Fibroblast of lung (primary cell): ENCODE measurements at places on chromosomes 5 and 9.

DNA sequence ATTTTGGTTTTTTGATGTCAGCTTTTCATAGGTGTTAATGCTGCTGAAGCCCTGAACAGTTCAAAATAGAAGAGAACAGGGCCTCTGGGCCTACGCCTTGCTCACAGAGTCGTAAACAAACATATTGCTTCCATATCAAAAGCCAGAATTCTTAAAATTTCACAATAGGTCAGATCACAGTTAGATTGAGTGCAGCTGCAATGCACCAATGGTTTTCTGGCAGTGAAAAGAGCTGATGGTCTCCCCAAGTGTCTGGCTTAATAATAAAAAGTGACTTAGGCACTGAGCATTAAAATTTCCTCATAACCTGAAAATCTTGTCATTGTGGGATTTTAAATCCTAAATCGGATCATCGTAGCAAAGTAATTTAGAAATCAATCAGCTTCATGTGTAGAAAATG is 493.0 kb downstream of the CAAP1 start:
- no peaks in the 10 kb centered on the region for H3K36me3 ChIP-seq
- no peak overlapping the region for H3K4me3 ChIP-seq
- H3K27ac ChIP-seq: no peak overlapping the region
- no peaks in the 10 kb centered on the region for H3K4me1 ChIP-seq

GRCh38 chr5:131279204-131279603 is 15.4 kb downstream of the CDC42SE2 start:
- H3K27ac ChIP-seq: no peak overlapping the region
- H3K36me3 ChIP-seq: no peaks in the 10 kb centered on the region
- H3K4me1 ChIP-seq: no peaks in the 10 kb centered on the region
- DNase-seq: no peak
- H3K27me3 ChIP-seq: no peaks in the 10 kb centered on the region

GRCh38 chr5:75465480-75465879 is 45.9 kb downstream of the CERT1 start:
- no peak overlapping the region for H3K27ac ChIP-seq
- no peaks in the 10 kb centered on the region for H3K4me1 ChIP-seq
- H3K27me3 ChIP-seq: no peaks in the 10 kb centered on the region
- no peak overlapping the region for H3K4me3 ChIP-seq
- no peaks in the 10 kb centered on the region for H3K36me3 ChIP-seq
- DNase-seq: peak; percentile 61

DNA sequence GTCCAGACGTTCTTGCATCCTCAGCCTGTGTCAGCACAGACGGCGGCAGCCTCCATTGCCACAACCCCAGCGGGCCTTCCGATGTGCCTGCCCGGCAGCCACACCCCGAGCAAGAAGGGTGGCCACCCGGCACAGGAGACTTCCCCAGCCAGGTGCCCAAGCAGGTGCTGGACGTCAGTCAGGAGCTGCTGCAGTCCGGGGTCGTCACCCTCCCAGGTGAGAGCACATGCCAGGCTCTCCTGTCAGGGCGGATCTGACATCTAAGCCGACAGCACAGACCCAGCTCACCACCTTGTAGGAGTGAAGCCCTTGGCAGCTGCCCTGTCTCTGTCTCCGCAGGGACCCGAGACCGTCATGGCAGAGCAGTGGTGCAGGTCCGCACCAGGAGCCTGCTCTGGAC is 48.3 kb upstream of the LRRC14B start:
- H3K4me3 ChIP-seq: no peak overlapping the region
- no peak overlapping the region for H3K27ac ChIP-seq
- H3K4me1 ChIP-seq: no peaks in the 10 kb centered on the region

DNA sequence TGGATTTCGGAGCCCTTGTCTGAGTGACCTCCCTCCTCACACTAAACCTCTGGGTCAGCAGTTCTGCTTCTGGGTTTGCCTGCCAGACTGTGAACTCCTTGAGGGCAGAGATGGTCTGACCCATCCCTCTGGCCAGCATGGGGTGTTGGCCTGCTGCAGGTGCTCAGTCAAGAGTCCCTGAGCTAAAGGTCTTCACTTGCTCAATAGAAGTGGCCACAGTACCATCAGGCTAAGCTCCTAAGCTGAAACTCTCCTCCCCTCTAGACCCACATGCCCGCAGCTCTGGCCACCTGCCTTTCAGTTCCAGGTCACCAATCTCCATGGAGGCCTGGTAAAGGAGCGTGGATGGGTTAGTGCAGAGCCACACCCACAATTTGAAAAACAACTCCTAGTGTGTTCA is 316.6 kb downstream of the SPOCK1 start:
- H3K27ac ChIP-seq: no peak overlapping the region
- H3K36me3 ChIP-seq: no peaks in the 10 kb centered on the region
- no peaks in the 10 kb centered on the region for H3K27me3 ChIP-seq
- no peak overlapping the region for H3K4me3 ChIP-seq
- DNase-seq: no peak
- H3K4me1 ChIP-seq: peaks cover 2% of the 10 kb centered on the region

DNA sequence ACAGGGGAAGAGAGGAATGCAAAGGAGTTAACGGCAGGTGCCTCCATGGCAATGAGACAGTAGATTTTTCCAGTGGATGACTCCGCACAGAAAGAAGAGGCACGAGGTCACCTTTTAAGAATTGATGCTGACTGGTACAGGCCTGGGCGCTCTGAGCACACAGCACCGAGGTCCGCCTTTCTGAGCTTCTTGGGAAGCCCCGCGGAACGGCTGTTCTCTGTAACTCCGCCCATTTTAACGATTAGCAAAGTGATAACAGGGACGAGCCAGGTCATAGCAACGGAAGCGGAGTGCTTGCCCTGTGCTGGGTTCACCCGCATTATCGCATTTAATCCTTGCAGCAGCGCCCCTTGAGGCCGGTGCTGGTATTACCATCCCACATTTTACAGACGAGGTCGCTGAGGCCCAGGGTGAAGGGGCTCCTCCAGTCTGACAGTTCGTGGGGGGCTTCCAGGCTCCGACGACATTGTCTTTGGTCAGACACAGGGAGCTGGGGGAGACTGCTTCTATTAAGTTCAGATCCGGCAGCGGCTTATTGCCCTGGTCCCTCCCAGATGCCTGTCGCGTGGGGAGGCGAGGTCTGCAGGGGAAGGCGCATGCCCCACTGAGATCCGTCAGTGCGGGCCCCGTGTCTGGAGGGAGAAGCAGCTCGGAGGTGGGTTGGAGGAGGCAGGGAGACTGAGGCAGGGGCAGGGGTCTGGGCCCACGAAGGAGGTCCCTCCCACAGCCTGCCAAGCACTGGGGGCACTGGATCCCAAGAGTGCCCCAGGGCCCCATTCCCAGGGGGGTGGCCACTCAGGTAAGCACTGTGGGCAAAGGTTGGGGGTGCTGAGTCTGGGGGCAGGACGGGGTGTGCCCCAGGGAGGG is 22.3 kb upstream of the HMCN2 start:
- no peaks in the 10 kb centered on the region for H3K27me3 ChIP-seq
- no peaks in the 10 kb centered on the region for H3K36me3 ChIP-seq
- H3K4me3 ChIP-seq: no peak overlapping the region

GRCh38 chr5:132417010-132417439 is 47.5 kb downstream of the SLC22A5 start:
- H3K36me3 ChIP-seq: no peaks in the 10 kb centered on the region
- DNase-seq: no peak
- peaks cover 32% of the 10 kb centered on the region for H3K4me1 ChIP-seq

- no peaks in the 10 kb centered on the region for H3K36me3 ChIP-seq
- DNase-seq: peak; percentile 86
- H3K4me1 ChIP-seq: no peaks in the 10 kb centered on the region
- peak overlapping the region; percentile 20 for H3K4me3 ChIP-seq
Measured at GRCh38 chr9:126482361-126483044, 131.2 kb upstream of the LMX1B start.

DNA sequence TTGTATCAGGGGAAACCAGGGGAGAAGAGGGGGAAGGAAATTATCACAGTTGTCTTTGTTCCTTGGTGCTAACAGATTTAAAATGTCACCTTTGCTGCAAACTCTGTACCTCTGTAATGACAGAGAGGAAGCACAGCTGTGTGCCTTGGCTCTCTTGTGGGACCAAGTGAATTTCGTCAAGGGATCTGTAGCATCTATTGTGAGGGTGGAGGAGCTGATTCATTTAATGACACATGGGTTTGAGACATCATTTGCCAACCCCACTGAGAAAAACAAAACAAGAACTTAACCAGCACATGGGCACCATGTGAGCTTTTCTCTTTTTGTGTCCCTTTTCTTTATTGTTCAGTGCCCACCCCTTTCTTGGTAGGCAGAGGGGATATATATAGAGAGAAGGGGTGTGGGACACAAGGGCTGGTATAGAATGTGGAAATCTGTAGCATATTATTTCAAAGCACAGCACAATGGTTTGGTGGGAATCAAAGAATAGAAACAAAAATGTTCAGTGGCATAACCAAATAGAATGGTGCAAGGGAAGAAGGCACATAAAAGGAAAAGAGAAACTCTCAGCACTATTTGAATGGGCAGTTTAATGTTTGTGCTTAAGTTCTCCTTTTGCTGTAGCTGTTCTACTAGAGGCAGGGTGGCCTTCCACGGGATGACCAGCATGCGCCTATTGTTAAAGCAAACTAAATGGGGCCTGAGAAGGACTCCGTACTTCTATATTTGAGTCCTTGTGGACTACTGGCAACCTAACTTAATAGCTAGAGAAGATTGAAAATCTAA is 63.3 kb downstream of the LIX1 start:
- peak; percentile 21 for DNase-seq
- no peaks in the 10 kb centered on the region for H3K4me1 ChIP-seq
- H3K4me3 ChIP-seq: no peak overlapping the region
- no peak overlapping the region for H3K27ac ChIP-seq
- no peaks in the 10 kb centered on the region for H3K36me3 ChIP-seq
- peaks cover 2% of the 10 kb centered on the region for H3K27me3 ChIP-seq

DNA sequence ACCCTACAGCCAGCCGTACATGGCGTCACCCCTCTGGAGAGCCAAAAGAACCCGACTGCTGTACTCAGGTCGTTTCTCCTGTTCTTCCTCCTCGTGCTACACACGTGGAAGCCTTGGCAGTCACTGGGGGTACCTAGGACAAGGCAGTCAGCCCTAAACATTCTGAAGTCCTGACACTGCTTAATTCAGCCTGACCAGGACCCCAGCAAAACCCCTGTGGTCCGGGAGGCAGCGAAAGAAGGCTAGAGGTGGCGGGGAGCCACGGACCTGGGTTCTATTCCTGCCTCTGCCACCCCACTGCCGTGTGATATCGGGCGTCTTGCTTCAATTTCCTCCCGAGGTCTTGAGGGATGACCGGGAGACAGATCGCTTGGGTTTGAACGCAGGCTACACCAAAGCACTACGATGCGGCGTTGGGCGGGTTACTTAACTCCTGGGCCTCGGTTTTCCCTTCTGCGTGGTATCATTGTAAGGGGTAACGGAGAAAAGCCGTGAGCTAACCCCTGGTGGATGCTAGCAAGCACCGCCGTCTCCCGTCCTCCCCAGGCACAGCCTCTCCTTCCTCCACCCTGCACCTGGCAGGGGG is 429 bp upstream of the ARL10 start:
- peak overlapping the region; percentile 55 for H3K4me3 ChIP-seq
- peaks cover 2% of the 10 kb centered on the region for H3K4me1 ChIP-seq
- no peaks in the 10 kb centered on the region for H3K27me3 ChIP-seq

GRCh38 chr5:12896086-12896485 is 991.8 kb upstream of the CTNND2 start:
- H3K36me3 ChIP-seq: no peaks in the 10 kb centered on the region
- no peaks in the 10 kb centered on the region for H3K4me1 ChIP-seq
- no peak overlapping the region for H3K4me3 ChIP-seq

DNA sequence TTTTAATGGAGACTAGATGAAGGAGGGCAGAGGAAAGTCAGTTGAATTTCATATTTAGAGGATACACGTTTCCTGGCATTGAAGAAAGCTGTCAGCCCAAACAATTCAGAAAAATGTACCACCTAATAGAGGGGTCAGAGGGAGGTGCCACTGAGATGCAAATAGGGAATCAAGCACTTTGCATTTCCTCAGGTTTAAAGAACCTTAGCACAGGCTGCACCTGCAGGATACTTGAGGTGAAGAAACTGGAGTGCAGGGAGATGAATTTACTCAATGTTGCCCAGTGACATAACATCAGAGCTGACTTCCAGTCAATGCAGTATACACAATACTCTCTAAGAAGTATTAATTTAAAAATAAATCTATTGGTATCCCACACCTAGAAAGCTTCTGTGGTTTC is 67.0 kb upstream of the MAST4 start:
- no peaks in the 10 kb centered on the region for H3K36me3 ChIP-seq
- H3K27ac ChIP-seq: no peak overlapping the region
- no peak overlapping the region for H3K4me3 ChIP-seq
- no peaks in the 10 kb centered on the region for H3K27me3 ChIP-seq

DNA sequence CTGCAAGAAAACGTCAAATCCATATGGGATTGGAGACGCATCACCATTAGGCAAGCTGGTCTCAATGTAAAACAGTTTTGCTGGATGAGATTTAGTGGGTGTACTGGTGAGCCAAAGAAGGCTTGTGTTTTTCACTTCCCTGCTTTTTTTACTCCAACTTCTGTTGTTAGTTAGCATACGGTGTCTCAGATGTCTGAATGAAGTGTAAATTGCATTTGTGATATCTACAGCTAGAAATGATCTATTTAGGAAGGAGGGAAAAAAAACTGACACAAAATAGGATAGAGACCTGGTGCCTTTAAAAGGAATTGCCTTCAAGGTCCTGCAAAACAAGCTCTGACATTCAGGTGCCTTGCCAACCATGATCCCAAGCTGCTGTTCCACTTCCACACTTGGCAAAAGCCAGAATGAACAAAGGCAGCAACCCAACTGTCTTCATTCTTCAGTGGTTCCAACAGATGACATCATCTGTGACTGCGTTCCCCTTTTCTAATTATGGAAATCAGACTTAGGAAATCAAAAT is 104.2 kb upstream of the RAI14 start:
- DNase-seq: peak; percentile 49
- no peaks in the 10 kb centered on the region for H3K36me3 ChIP-seq
- H3K27me3 ChIP-seq: no peaks in the 10 kb centered on the region

DNA sequence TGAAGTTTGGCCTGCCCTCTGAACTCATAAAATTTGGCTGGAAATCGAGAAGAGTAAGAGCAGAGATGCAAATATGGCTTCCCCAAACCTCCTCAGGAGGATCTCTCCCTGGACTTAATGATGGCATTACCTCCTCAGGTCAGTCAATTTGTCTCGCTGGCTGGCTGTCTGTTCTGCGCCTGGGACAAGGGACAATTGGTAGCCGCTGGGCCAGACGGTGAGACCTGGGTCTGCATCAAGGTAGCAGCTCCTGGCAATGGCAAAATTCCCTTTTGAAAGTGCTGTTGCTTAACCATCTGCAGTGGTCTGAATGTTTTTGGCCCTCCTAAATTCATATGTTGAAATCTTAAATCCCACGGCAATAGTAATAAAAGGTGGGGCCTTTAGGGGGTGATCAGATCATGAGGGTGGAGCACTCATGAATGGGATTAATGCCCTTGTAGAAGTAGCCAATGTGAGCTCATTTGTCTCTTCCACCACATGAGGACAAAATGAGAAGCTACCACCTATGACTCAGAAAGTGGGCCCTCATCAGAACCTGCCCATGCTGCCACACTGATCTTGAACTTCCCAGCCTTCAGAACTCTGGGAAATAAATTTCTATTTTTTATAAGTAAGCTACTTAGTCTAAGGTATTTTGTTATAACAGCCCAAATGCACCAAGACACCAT is 439.3 kb upstream of the KLF4 start:
- no peak overlapping the region for H3K4me3 ChIP-seq
- H3K27ac ChIP-seq: no peak overlapping the region
- H3K27me3 ChIP-seq: no peaks in the 10 kb centered on the region
- DNase-seq: no peak
- H3K4me1 ChIP-seq: peaks cover 2% of the 10 kb centered on the region
- no peaks in the 10 kb centered on the region for H3K36me3 ChIP-seq

GRCh38 chr5:76766746-76767145 is 50.8 kb downstream of the F2R start:
- DNase-seq: peak; percentile 64
- peaks cover 2% of the 10 kb centered on the region for H3K4me1 ChIP-seq
- no peak overlapping the region for H3K27ac ChIP-seq

- no peak for DNase-seq
- H3K27me3 ChIP-seq: peaks cover 12% of the 10 kb centered on the region
- H3K4me1 ChIP-seq: no peaks in the 10 kb centered on the region
- H3K36me3 ChIP-seq: no peaks in the 10 kb centered on the region
Measured at GRCh38 chr5:135834639-135835529, at the start of gene SLC25A48. SLC25A48 (plus strand) TSS chr5:135834663; CDS start chr5:135834848, 185 bp downstream.
